Mammary epithelial cell (primary cell): ENCODE measurements at places on chromosomes 4 and X. TPM values are rescaled to one million over a fixed set of nuclear protein-coding genes. Genes with fewer than 3 reads are reported as not detected.

ERCC6L gene
- 1.1 and 7.0 TPM in 2 replicates for total RNA-seq

GPR34 gene
- total RNA-seq = not detected in 2 replicates

DNA sequence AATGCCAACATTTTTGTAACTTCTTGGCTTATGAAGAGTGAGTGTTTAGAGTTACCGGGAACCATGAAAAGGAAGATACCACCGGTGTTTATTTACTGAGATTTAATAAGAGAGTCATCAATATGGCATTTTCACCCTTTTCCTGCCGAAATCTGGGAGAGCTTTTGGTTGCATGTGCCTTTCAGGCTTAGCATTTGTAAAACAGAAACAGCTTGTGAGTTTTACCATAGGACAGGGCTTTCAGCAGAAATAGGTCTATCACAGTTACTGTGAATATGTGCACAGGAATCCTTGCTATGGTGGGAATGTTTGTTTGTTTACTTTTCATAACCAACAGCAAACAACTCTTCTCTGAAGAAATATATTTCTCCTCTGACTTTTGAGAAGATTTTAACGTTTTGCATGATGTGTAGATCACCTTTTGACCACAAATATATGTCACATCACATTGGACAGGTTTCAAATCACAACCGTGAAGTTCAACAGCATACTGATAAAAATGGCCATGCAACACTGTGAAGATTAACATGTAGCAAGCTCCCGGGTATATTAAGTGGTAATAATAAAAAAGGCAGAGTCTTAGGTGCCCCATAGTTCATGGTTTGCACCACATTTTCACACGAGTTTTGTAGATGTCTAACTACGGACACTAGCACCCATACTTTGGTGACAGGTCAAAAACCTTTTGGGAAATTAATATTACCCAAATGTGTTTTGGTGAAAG lies 21.3 kb downstream of the ARHGAP24 start:
- DNase-seq = no peak

GRCh38 chrX:149004936-149005335 lies 500.2 kb downstream of the IDS start:
- no peak for DNase-seq

- peak; percentile 46 for DNase-seq
These were observed 1.5 kb downstream of the TRIM2 start for GRCh38 chr4:153205757-153206156.
